Inflammatory macrophage treated with lipopolysaccharide for 4 hours (primary cell): ENCODE measurements at places on chromosomes 13 and 19.

- DNase-seq, result no peak
Measured at GRCh38 chr19:3638208-3639193, 11.9 kb upstream of the CACTIN start.

DNA sequence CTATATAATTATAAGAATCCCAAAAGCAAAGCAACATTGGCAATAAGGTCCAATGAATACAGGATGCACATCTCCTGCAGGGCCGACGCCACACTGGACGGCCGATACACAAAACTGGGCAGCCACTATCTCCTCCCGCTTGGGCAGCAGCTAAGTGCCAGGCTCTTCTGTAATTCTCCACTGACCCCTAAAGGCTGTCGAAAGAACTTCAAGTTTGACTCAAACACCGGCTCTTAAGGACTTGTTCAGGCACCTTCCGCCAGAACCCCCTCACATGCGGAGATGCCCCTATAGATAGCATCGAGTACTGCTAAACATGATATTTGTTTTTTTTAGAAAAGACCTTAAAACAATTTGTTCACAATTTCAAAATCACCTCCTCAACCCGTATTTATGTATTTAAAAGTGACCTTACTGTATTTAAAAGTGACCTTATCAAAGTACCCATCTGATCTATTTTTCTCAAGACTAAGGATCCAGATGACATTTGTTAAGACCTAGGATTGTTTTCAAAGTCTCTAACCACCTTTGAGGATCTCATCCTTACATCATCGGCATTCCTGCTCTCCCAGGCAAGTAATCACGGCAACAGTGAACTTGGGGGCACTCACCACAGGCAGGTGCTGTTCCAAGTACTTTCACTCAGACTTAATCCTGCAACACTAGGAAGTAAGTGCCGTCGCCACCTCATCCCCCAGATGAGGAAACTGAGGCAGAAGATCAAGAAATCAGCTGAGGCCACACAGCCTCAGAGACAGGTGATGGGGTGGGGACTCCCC lies 77.8 kb downstream of the TUBGCP3 start:
- DNase-seq, result peak; percentile 21

- DNase-seq, result no peak
Measured at GRCh38 chr13:36766295-36766694, 52.7 kb upstream of the RFXAP start.

DNA sequence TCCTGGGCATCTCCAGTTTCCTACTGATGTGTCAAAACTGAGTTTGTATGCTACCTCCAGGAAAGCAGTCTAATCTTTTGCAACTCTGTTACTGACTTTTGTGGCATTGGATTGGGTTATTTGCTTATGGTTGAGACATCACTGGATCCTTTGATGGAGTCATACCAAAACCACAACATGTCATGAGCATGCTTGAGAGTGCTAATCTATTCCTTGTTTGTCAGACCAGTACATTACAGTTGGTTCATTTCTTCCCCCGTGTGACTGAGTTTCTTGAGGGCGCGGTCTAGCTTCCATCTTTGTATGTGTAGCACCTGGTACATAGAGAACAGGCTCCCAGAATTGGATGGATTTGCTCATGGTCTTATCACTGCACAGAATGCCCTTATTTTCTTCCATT lies 43.2 kb downstream of the SUGT1 start:
- DNase-seq, result peak; percentile 37

- DNase-seq, result no peak
Measured at GRCh38 chr19:16607819-16608218, 20.2 kb downstream of the MED26 start.
